CD4-positive, alpha-beta memory T cell (primary cell): ENCODE measurements at places on chromosomes 2 and 18. TPM values are rescaled to one million over a fixed set of nuclear protein-coding genes. Genes with fewer than 3 reads are reported as not detected.

Gene PPP4R1
- 71.0 TPM for total RNA-seq

Gene SAG
- total RNA-seq, result 0.06 TPM

Gene PAIP2B
- total RNA-seq, result 9.9 TPM

Gene NOSTRIN
- total RNA-seq, result not detected

Gene TMEM178A
- not detected for total RNA-seq

Gene HSBP1L1
- 34.8 TPM for total RNA-seq

Gene PARD6G
- 1.3 TPM for total RNA-seq

Gene POTEJ
- total RNA-seq, result not detected

Gene DNAJC5G
- total RNA-seq, result not detected

Gene YES1
- total RNA-seq, result 4.9 TPM

Gene POTEC
- total RNA-seq, result not detected

Gene ARHGAP28
- total RNA-seq, result not detected

- H3K4me1 ChIP-seq, result no peaks in the 10 kb centered on the region
- H3K4me3 ChIP-seq, result no peak overlapping the region
- H3K27ac ChIP-seq, result no peak overlapping the region
- no peak for DNase-seq
These were observed 28.0 kb downstream of the INO80C start for GRCh38 chr18:35469725-35470124.

GRCh38 chr18:46291149-46291548, 187.0 kb downstream of the HAUS1 start:
- no peaks in the 10 kb centered on the region for H3K27me3 ChIP-seq
- no peak for DNase-seq
- H3K4me3 ChIP-seq, result no peak overlapping the region
- no peaks in the 10 kb centered on the region for H3K4me1 ChIP-seq

DNA sequence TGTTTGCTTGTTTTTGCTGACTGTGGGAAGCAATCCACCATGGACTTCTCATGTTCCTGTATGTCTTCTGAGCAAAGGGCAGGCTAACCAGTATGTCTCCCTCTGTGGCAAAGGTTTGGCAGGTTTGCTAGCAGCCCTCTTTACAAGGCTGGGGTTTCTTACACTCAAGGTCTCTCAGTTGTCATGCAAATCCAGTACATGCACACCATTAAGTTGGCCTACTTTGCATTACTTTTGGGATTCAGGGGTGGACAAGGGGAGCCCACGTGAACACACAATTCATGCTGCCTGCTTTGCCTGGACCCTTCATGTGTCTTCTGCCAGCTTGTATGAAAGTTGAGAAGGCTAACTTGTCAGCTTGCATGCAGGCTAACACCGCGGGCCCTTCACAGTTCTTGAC, 134.9 kb downstream of the LRRTM4 start:
- DNase-seq, result no peak
- no peak overlapping the region for H3K4me3 ChIP-seq
- H3K27me3 ChIP-seq, result no peaks in the 10 kb centered on the region
- H3K4me1 ChIP-seq, result no peaks in the 10 kb centered on the region
- no peak overlapping the region for H3K27ac ChIP-seq

DNA sequence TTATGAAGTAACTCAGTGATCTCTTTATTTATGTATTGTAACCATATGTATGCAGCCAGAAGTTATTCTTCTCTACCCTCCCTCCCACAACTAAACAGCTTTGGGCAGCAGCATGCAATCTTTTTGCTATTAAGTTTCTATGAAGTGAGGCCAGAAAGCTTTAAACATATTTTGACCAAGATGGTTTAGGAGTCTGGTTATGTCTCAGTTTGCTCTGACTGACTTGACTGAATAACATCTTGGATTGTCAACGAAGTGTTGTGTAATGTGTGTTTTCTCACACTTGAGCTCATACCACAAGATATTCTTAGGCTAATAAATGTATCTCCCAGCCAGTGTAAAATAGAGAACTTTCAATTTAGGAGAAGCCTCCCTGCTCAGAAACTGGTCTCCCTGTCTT, 104.3 kb downstream of the TTC27 start:
- no peak overlapping the region for H3K27ac ChIP-seq
- H3K4me3 ChIP-seq, result no peak overlapping the region
- no peak for DNase-seq
- H3K4me1 ChIP-seq, result no peaks in the 10 kb centered on the region
- no peaks in the 10 kb centered on the region for H3K36me3 ChIP-seq

GRCh38 chr18:45015788-45016128, 335.1 kb downstream of the SETBP1 start:
- no peak overlapping the region for H3K27ac ChIP-seq
- no peaks in the 10 kb centered on the region for H3K36me3 ChIP-seq
- no peaks in the 10 kb centered on the region for H3K4me1 ChIP-seq

- DNase-seq, result no peak
- no peak overlapping the region for H3K27ac ChIP-seq
- H3K36me3 ChIP-seq, result peaks cover 16% of the 10 kb centered on the region
- no peak overlapping the region for H3K4me3 ChIP-seq
These were observed 62.2 kb downstream of the PTRHD1 start for GRCh38 chr2:24731040-24731439.

DNA sequence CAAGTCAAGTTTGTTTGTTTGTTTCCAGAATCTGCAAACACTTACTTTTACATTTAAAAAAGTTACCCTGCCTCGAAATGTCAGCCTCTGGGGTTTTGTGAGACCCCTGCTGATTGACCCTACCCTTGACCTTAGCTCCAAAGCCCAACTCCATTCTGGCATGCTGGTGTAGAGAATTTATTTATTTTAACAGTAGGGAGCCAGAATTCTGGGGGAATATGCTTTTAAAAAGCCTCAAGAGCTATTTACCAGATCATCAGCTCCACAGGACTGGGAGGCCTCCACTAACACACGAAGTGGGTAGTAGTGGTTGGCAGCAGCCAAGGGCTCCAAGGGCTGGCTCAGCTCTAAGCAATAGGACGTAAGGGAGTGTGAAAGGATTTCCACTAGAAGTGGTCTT, 23.2 kb upstream of the GREB1L start:
- H3K27ac ChIP-seq, result no peak overlapping the region
- no peaks in the 10 kb centered on the region for H3K36me3 ChIP-seq
- no peaks in the 10 kb centered on the region for H3K27me3 ChIP-seq
- no peak for DNase-seq

GRCh38 chr2:134369220-134369902, 115.5 kb downstream of the MGAT5 start:
- H3K27me3 ChIP-seq, result no peaks in the 10 kb centered on the region
- H3K36me3 ChIP-seq, result no peaks in the 10 kb centered on the region
- no peak overlapping the region for H3K4me3 ChIP-seq
- DNase-seq, result no peak
- no peak overlapping the region for H3K27ac ChIP-seq

GRCh38 chr2:121650315-121650930, 1.2 kb upstream of the CLASP1 start:
- peak overlapping the region; percentile 88 for H3K4me3 ChIP-seq
- H3K4me1 ChIP-seq, result peaks cover 50% of the 10 kb centered on the region
- DNase-seq, result no peak
- H3K27me3 ChIP-seq, result no peaks in the 10 kb centered on the region

- H3K4me3 ChIP-seq, result no peak overlapping the region
- no peak for DNase-seq
- H3K27ac ChIP-seq, result no peak overlapping the region
- no peaks in the 10 kb centered on the region for H3K36me3 ChIP-seq
- H3K4me1 ChIP-seq, result no peaks in the 10 kb centered on the region
These were observed 190.4 kb downstream of the MC4R start for GRCh38 chr18:60182223-60182622.

- H3K27me3 ChIP-seq, result no peaks in the 10 kb centered on the region
These were observed 18.2 kb downstream of the AFTPH start for GRCh38 chr2:64542071-64543007.

DNA sequence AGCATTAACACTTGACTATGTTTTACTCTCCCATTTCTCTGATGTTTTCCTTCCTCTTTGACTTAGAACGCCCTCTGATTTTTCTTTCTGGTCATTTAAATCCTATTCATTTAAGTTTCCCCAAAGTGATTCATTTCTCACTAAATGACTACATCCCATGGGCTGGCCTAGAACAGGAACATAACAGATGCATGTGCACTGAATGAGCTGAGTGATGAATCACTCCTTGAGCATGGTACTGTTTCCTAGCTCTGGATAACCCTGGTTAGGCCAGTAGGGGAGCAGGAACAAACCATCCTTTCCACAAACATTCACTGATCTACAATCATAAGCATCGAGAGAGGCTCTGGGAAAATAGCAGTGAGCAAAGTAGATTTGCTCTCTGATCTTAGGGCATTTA, 221.9 kb upstream of the SETBP1 start:
- H3K27ac ChIP-seq, result no peak overlapping the region
- no peaks in the 10 kb centered on the region for H3K36me3 ChIP-seq
- no peak for DNase-seq
- H3K4me3 ChIP-seq, result no peak overlapping the region
- no peaks in the 10 kb centered on the region for H3K4me1 ChIP-seq
- no peaks in the 10 kb centered on the region for H3K27me3 ChIP-seq

GRCh38 chr2:58571181-58571852, 330.2 kb upstream of the FANCL start:
- no peaks in the 10 kb centered on the region for H3K27me3 ChIP-seq
- H3K27ac ChIP-seq, result no peak overlapping the region
- no peak overlapping the region for H3K4me3 ChIP-seq
- DNase-seq, result no peak

GRCh38 chr18:35029103-35029502, 12.1 kb upstream of the MAPRE2 start:
- H3K27ac ChIP-seq, result peak overlapping the region; percentile 80
- H3K36me3 ChIP-seq, result no peaks in the 10 kb centered on the region
- H3K27me3 ChIP-seq, result no peaks in the 10 kb centered on the region
- H3K4me1 ChIP-seq, result peaks cover 36% of the 10 kb centered on the region
- no peak overlapping the region for H3K4me3 ChIP-seq

DNA sequence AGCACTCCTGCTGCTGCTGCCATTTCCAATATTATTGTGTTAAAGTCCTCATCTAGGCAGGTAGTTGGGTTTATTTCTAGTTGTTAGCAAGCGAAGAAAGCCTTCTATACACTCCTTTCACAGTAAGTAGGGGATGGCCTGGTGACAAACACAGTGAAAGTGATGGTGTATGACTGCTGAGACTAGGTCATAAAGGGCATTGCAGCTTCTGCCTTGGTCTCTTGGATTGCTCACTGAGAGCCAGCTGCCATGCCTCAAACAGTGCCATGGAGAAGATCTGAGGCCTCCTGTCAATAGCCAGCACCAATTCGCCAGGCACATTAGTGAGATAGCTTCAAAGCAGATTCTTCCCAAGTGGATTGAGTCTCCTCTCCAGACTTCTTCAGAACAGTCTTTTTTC, 27.6 kb upstream of the MSTN start:
- H3K4me3 ChIP-seq, result no peak overlapping the region
- DNase-seq, result no peak
- no peaks in the 10 kb centered on the region for H3K4me1 ChIP-seq
- H3K27ac ChIP-seq, result no peak overlapping the region
- H3K27me3 ChIP-seq, result no peaks in the 10 kb centered on the region
- no peaks in the 10 kb centered on the region for H3K36me3 ChIP-seq

DNA sequence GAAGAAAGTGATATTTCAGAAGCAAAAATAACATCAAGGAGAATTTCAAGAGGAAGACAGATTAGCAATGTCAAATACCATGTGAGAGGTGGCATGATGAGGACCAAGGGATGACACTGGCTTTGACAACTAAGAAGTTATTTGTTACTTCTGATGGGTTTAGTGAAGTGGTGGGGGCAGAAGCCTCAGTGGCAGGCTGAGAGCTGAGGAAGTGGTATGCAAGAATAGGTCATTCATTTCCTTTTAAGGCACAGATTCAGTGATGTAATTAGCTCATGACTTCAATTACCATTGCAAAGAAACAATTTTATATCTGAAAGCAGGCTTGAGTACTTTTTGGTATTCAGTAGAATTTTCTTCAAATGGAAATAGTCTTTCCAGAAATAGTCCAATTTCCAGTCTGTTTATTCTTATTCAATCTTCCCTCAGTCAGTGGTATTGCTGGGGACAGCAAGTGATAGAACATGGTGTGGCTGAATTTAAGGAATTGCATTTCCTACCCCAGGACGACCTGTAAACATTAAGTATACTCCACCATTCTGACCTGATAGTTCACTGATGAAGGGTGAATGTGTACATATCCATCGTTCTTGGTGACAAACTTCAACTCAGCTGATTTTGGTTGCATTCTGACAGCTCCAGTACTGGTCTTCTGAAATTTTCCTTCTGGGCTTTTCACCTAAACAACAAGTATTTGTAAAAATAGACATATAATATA, 28.2 kb downstream of the GEMIN6 start:
- H3K4me1 ChIP-seq, result no peaks in the 10 kb centered on the region
- peaks cover 3% of the 10 kb centered on the region for H3K36me3 ChIP-seq
- H3K27ac ChIP-seq, result no peak overlapping the region
- no peaks in the 10 kb centered on the region for H3K27me3 ChIP-seq

GRCh38 chr18:50578651-50579050, 18.8 kb downstream of the MAPK4 start:
- H3K27me3 ChIP-seq, result no peaks in the 10 kb centered on the region
- H3K4me1 ChIP-seq, result no peaks in the 10 kb centered on the region
- no peak overlapping the region for H3K4me3 ChIP-seq
- H3K36me3 ChIP-seq, result no peaks in the 10 kb centered on the region
- DNase-seq, result no peak
- H3K27ac ChIP-seq, result no peak overlapping the region

DNA sequence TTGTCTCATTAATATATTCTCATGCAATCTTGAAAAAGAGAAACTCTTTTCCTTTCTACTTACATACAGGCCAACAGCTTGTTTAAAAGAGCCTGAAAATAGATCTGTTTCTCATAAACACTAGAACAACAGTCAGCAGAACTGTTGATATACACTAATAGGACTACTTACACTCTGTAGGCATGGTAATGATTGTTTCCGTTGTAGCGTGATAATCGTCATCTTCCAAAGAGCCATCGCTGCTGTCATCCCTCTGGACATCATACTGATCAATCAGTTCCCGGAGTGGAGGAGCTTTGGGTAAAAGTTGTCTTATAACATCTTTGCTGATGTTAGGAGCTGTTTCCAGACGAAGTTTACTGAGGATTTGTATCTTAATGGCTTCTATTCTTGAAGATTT, 476 bp downstream of the MSTN start:
- H3K27ac ChIP-seq, result no peak overlapping the region
- no peak for DNase-seq
- no peaks in the 10 kb centered on the region for H3K36me3 ChIP-seq
- no peaks in the 10 kb centered on the region for H3K4me1 ChIP-seq
- H3K4me3 ChIP-seq, result no peak overlapping the region

DNA sequence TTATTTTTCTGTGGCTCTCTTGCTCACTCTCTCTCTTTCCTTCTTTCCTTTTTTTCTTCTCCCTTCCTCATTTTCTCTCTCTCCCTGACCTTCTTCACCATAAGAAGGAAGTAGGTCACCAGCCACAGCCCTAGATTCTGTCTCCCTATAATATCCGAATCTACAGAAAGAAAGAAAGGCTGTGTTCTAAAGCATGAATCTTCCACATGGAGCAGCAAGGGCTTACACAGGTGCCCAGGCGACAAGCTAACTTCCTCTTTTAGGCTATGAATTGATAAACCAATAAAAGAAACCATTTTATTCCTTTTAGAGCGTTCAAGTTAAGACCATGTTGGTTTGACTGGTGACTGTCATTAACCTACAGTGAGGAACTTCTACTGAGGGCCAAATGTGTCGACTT, 49.3 kb downstream of the CACNB4 start:
- no peaks in the 10 kb centered on the region for H3K4me1 ChIP-seq
- no peaks in the 10 kb centered on the region for H3K36me3 ChIP-seq
- H3K4me3 ChIP-seq, result no peak overlapping the region
- H3K27ac ChIP-seq, result no peak overlapping the region
- no peaks in the 10 kb centered on the region for H3K27me3 ChIP-seq

- no peak overlapping the region for H3K4me3 ChIP-seq
- no peaks in the 10 kb centered on the region for H3K27me3 ChIP-seq
- no peaks in the 10 kb centered on the region for H3K36me3 ChIP-seq
- peaks cover 8% of the 10 kb centered on the region for H3K4me1 ChIP-seq
- no peak for DNase-seq
These were observed 181.6 kb downstream of the SMAD7 start for GRCh38 chr18:48769006-48769636.
